ENCODE measurements at places on chromosomes 7 and 10.

DNA sequence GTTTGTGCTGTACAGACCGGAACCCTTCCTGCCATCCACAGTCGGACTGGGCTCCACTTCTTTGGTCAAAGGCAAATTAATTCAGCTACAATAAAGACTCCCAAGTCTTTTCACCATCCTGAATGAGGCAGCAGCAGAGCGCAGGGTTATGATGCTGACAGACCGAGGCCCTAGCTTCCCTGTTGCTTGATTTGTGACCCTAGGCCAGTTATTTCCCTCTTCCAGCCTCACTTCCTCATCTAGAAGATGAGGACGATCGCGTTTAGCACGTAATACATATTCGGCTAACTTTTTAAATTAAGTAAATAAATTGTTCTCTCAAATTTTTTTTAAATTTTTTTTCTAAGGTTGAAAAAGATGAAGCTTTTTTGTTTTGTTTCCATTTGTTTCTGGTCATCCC lies 18.1 kb downstream of the ADRB1 start:
- H3K36me3 ChIP-seq, result no peaks in the 10 kb centered on the region
- H3K27me3 ChIP-seq, result peaks cover 4% of the 10 kb centered on the region
- no peak for DNase-seq
- no peak overlapping the region for H3K4me3 ChIP-seq
- H3K27ac ChIP-seq, result no peak overlapping the region
- no peaks in the 10 kb centered on the region for H3K4me1 ChIP-seq

DNA sequence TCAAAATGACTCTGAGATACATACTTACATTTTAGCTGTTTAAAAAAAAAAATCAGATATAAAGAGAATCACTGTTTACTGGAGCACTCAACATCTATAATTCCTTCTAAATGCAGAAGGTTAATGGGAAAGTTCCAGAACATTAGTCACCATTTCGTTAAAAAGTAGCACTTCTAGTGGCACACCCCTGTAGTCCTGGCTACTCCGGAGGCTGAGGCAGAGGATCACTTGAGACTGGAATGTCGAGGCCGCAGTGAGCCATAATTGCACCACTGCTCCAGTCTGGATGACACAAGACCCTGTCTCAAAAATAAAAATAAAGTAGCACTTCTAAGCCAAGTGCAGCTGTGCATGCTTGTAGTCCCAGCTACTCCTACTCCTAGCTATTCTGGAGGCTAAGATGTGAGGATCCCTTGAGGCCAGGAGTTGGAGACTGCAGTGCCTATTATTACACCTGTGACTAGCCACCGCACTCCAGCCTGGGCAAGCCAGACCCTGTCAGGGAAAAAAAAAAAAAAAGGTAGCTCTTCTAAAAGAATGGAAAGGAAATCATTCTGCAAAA lies 2.2 kb downstream of the FGFBP3 start:
- no peak overlapping the region for H3K27ac ChIP-seq
- no peak for DNase-seq
- H3K36me3 ChIP-seq, result peaks cover 9% of the 10 kb centered on the region
- H3K4me3 ChIP-seq, result peak overlapping the region; percentile 97
- H3K4me1 ChIP-seq, result peaks cover 16% of the 10 kb centered on the region

DNA sequence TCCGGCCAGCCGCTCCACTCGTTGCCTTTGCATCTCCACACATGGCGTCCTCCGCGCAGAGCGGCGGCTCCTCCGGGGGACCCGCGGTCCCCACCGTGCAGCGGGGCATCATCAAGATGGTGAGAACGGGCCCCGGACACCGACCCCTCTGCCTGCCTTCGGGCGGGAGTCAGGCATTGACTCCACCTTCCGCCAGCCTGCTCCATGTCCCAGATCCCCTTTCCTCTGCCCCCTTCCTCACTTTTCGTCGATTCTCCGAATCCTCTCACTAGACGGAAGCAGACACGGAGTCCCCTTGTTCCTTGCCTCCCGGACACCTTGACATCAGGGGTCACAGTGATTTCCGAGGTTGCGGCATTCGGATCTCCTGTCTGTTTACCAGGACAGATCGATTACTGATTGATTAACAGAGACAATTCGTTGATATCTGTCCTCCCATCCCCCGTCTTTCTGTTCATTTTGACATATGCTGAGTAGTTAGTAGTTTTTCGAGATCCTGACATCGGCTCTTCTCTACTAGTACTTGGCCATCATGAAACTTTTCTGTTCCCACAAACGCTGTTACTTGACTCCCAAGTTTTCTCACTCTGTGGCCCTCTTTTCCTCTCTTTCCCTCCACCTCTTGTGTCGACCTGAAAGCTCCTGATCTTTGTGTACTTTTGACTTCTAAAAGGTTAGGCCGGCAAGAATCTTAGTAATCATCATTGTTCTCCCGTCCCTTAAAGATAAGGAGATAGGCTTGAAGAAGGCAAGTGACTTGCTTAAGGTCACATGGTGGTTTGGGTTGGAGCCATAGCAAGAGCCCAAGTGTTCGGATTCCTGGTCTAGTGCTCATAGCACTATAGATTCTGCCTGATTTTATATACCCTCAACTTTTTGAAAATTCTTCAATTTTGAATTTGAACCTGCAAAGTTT lies 597 bp downstream of the SND1 start:
- peaks cover 13% of the 10 kb centered on the region for H3K36me3 ChIP-seq
- H3K4me1 ChIP-seq, result peaks cover 45% of the 10 kb centered on the region
- H3K27ac ChIP-seq, result no peak overlapping the region

GRCh38 chr10:127906548-127907377 lies at the start of gene PTPRE:
TSS of gene PTPRE (plus strand) at chr10:127907103. CDS start at chr10:128040882, 133,779 bp downstream.
- peak; percentile 87 for DNase-seq
- H3K4me1 ChIP-seq, result peaks cover 44% of the 10 kb centered on the region
- peaks cover 12% of the 10 kb centered on the region for H3K27me3 ChIP-seq
- H3K27ac ChIP-seq, result no peak within 1 kb of the TSS
- H3K36me3 ChIP-seq, result peaks cover 24% of the 10 kb centered on the region

GRCh38 chr10:90481326-90481923 lies 376.4 kb downstream of the HTR7 start:
- H3K4me3 ChIP-seq, result no peak overlapping the region
- no peaks in the 10 kb centered on the region for H3K4me1 ChIP-seq
- no peaks in the 10 kb centered on the region for H3K27me3 ChIP-seq

DNA sequence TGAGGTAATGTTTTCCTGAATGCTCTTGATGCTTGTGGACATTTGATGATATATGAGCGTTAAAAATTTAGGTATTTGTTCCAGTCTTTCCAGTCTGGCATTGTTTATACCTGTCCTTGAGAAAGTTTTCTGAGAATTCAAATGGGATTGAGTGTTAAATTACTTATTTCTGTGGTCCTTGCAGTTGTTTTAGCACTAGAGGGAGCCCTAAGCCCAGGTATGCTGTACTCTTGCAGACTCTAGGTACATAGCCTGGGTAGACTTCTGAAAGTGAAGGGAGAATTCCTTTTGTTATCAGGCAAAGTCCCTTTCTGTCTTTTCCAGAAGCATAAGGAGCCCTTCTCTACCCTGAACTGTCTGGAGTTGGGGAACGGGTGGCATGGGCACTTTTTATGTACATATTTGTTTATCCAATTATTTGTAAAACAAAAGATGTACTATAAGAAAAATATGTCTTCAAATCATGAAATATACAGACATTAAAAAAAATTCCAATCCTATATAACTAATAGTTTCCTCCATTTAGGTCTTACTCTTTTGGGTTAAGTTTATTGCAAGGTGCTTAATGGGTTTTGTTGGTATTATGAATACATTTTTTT lies 262.1 kb downstream of the ATRNL1 start:
- H3K4me1 ChIP-seq, result no peaks in the 10 kb centered on the region
- H3K27me3 ChIP-seq, result no peaks in the 10 kb centered on the region
- DNase-seq, result peak; percentile 54
- H3K27ac ChIP-seq, result no peak overlapping the region
- no peaks in the 10 kb centered on the region for H3K36me3 ChIP-seq

- peaks cover 6% of the 10 kb centered on the region for H3K4me1 ChIP-seq
- H3K4me3 ChIP-seq, result no peak overlapping the region
- H3K27ac ChIP-seq, result no peak overlapping the region
- H3K36me3 ChIP-seq, result no peaks in the 10 kb centered on the region
Observed at GRCh38 chr10:124131172-124131571, 37.8 kb upstream of the CHST15 start.

DNA sequence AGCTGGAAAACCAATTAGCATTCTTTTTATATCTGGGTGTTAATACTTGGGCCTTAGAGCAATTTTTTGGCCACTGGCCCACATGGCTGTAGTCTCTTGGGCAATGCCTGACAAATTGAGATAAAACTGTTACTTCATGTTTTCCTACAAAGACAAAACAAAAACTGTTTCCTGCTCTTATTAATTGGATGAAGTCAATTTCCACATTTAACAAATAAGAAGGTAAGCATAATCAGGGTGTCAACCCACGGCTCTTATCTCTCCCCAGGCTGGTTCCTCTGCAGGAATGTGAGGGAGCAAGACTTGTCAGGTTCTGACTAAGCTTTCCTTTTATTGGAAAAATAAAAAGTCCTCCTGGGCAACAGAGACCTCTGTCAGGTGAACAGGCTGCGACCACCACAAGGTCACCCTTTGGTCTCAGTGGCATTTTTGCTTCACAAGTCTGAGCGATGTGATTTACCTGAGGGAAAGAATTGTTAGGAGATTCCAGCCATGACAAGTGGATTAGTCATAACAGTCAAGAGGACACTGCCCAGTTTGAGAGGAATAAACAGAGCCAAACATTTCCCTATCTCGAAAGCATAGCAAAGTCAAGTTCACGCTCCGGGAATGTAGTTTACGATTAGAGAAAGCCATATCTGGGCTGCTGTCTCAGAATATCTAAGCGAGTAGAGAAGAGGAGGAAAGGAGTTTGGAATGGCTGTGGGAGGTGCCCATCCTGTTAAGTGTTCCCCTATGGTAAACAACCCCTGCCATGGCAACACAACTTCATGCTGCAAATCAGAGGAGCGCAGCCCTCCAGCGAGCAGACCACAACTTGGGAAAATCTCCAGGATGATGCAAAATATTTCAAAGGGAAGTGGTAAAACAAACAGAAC lies 144.4 kb downstream of the TES start:
- peak overlapping the region; percentile 6 for H3K4me3 ChIP-seq
- peak; percentile 17 for DNase-seq
- peaks cover 2% of the 10 kb centered on the region for H3K27me3 ChIP-seq
- H3K27ac ChIP-seq, result peak overlapping the region; percentile 88
- H3K36me3 ChIP-seq, result no peaks in the 10 kb centered on the region
- H3K4me1 ChIP-seq, result peaks cover 43% of the 10 kb centered on the region

- no peaks in the 10 kb centered on the region for H3K27me3 ChIP-seq
- no peak overlapping the region for H3K4me3 ChIP-seq
- H3K36me3 ChIP-seq, result no peaks in the 10 kb centered on the region
- no peak overlapping the region for H3K27ac ChIP-seq
Observed at GRCh38 chr7:151339651-151340382, 1.8 kb upstream of the NUB1 start.

DNA sequence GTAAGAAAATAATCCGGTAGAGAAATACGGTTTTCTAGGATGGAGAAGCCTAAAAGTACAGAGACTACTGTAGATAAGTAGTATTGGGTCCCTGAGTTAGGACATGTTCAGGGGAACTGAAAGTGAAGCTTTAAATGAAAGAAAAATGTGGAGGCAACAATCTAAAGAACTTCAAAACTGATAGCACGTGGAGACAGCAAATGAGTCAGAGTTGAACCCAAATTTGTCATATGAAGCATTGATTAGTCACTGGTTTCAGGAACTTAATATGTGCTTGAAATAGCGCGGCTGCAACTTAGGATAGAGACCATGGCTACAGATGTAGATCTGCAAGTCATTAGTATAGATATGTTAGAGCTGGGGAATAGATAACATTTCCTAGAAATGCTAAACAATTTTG lies 1138.6 kb upstream of the SORCS1 start:
- H3K4me3 ChIP-seq, result no peak overlapping the region
- H3K36me3 ChIP-seq, result no peaks in the 10 kb centered on the region
- no peak overlapping the region for H3K27ac ChIP-seq
- H3K27me3 ChIP-seq, result no peaks in the 10 kb centered on the region
- DNase-seq, result no peak

DNA sequence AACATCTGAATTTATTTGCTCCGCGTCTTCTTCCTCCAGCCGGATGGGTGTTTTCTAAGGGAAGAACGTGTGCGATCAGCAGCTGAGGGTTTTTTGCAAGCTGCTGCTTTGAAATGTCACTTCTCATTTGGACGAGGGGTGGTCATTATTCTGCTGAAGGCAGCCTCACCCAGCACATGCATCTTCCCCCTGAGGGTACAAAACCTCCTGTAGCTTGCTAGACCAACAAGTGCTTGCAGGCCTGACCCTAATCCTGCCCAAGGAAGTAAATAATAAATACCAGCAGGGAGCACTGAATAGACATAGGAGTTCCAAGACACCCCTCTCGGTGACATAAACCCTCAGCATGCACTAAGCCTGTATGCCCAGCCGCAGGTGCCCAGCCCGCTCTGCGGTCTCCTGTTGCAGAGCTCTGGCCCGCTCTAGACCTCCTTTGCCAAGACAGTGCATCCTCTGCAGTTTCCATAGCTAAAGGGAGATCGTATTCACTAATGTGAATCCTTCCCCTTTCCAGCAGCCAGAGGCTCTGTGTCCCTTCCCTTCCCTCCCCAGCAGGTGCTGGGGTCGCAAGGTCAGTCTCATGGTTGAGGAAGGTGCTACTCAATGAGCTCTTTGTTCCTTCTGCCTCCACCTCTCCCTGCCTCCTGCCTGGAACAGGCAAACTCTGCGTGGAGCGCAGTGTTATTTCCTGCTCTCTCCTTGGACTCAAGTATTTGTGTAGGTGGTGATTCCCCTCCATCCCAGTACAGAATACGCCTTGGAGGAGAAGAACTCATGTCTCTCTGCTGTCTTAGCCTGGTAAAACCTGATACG lies 36.6 kb downstream of the SBDS start:
- H3K4me1 ChIP-seq, result no peaks in the 10 kb centered on the region
- DNase-seq, result no peak
- H3K4me3 ChIP-seq, result no peak overlapping the region
- no peak overlapping the region for H3K27ac ChIP-seq

- no peaks in the 10 kb centered on the region for H3K36me3 ChIP-seq
- H3K4me1 ChIP-seq, result peaks cover 20% of the 10 kb centered on the region
- peak overlapping the region; percentile 76 for H3K27ac ChIP-seq
Observed at GRCh38 chr10:73043766-73044377, 52.8 kb downstream of the P4HA1 start.

GRCh38 chr10:93346694-93347093 lies 135.4 kb downstream of the MYOF start:
- H3K27me3 ChIP-seq, result peaks cover 2% of the 10 kb centered on the region
- H3K4me1 ChIP-seq, result peaks cover 16% of the 10 kb centered on the region
- H3K36me3 ChIP-seq, result peaks cover 3% of the 10 kb centered on the region

DNA sequence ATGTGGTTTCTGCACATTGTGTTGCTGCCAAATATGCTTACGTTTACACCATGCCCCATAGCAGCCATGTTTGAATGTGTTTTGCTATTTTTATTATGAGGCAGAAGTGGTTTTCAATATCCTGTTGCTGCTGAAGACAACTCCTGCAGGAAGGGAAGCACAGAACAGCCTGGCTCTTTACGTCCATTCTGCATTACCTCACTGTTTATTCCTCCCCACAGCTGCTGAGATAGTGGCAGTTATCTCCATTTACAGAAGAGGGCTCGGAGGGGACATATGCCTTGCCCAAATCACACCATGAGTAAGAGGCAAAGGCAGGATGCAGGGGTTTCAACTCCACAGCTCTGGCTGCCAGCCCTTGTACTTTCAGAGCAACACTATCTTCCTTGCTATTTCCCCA lies 35.3 kb downstream of the PLPP4 start:
- H3K4me3 ChIP-seq, result no peak overlapping the region
- no peaks in the 10 kb centered on the region for H3K36me3 ChIP-seq
- peaks cover 2% of the 10 kb centered on the region for H3K27me3 ChIP-seq
- no peak overlapping the region for H3K27ac ChIP-seq

- H3K36me3 ChIP-seq, result no peaks in the 10 kb centered on the region
- DNase-seq, result no peak
- H3K27me3 ChIP-seq, result peaks cover under 1% of the 10 kb centered on the region
- H3K4me3 ChIP-seq, result no peak overlapping the region
Observed at GRCh38 chr7:101386558-101387231, 24.0 kb downstream of the COL26A1 start.
